Eye (tissue), 1 donor: ENCODE measurements at places on chromosomes 2 and 18.
A peak's percentile ranks its signal among the peaks of the same experiment; 100 is the strongest.

GRCh38 chr2:56475191-56475590 is 291.4 kb downstream of the CCDC85A start:
- DNase-seq, result peak; percentile 16

GRCh38 chr2:223997938-223998337 is 40.7 kb downstream of the MRPL44 start:
- DNase-seq, result no peak

DNA sequence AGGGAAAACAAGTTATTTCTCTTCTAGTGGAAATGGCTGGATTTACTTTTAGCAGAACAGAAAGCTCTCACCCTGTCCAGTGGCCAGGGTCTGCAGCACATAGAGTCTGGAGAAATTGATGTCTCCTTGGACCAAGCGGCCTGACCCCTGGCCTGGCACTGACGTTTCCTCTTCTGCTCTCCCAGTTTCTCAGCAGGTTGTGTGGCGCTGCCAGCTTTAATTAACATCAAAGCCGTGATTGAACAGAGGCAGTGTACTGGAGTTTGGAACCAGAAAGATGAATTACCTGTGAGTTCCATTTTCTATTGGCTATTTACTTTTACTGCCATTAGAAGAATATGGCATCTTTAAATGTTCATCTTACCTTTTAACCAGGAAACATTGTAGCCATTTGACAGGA is 20.9 kb downstream of the CD8A start:
- DNase-seq, result peak; percentile 81

GRCh38 chr2:208451061-208451460 is 44.5 kb downstream of the PTH2R start:
- no peak for DNase-seq

- no peak for DNase-seq
Measured at GRCh38 chr18:75314606-75315005, 104.0 kb downstream of the TSHZ1 start.

- no peak for DNase-seq
Measured at GRCh38 chr2:189651284-189651683, 10.0 kb upstream of the ASNSD1 start.

- no peak for DNase-seq
Measured at GRCh38 chr2:231786917-231787292, 660 bp downstream of the COPS7B start.

DNA sequence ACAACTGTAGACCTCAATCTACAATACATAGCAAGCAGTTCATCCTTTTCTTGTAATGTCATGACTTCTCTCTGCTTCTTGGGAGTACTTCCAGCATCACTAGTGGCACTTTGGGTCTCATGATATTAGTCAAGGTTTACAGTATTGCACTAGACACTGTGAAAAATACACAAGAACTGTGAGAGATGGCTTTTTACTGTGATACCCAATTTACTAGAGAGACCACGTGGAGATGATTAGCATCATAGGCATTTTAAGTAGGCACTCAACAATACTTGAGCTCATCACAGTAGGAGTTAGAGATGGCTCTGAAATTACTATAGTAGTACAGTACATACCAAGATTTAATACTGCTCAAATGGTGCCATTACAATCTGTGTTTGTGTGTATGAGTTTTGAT is 112.8 kb upstream of the EML6 start:
- DNase-seq, result no peak

- no peak for DNase-seq
Measured at GRCh38 chr2:226915846-226916360, 80.0 kb downstream of the RHBDD1 start.

- DNase-seq, result no peak
Measured at GRCh38 chr18:49206717-49207116, 253.7 kb downstream of the DYM start.

DNA sequence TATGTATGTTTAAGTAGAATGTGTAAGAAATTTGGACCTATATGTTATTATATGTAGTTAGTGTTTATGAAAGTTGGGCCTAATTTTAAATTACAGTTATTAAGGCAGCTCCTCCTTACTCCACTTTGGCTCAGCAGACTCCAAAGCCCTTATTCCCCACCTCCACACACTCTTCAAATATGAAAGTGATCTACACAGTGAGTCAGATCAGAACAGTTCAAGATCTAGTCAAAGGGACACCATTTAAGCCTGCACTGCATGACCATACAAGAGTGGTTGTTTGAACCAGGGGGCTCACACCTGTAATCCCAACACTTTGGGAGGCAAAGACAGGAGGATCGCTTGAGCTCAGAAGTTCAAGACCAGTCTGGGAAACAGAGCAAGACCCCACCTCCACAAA is 21.2 kb upstream of the PMAIP1 start:
- DNase-seq, result no peak

GRCh38 chr2:127015106-127015910 is 91.6 kb downstream of the BIN1 start:
- DNase-seq, result no peak

DNA sequence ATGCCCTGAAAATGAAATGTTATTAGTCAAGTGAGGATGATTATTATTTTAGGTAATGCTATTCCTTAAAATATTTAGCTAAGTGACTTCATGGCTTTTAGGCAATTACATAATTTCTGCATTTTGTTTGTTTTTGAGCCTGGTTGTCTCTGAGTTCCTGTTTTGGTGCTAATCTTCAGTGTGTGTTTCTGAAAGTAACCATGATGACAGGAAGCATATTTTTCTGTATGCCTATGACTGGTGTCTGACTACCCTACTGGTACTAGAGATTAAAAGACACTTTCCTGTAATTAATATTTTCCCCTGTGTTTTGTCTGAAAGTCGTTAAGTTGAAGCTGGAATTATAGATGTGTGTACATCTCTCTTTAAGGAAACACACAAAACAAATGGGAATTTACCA is 295.0 kb upstream of the SPRED2 start:
- no peak for DNase-seq

DNA sequence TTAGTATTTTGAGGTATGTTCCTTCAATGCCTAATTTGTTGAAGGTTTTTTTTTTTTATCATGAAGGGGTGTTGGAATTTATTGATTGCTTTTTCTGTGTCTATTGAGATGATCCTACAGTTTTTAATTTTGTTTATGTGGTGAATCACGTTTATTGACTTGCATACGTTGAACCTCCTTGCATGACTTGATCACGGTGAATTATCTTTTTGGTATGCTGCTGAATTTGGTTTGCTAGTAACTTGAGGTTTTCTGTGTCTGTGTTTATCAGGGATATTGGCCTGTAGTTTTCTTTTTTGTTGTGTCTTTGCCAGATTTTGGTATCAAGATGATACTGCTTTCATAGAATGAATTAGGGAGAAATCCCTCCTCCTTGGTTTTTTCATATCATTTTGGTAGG is 23.9 kb downstream of the CLIP4 start:
- no peak for DNase-seq

GRCh38 chr2:59276033-59276432 is 1034.9 kb upstream of the FANCL start:
- DNase-seq, result no peak

DNA sequence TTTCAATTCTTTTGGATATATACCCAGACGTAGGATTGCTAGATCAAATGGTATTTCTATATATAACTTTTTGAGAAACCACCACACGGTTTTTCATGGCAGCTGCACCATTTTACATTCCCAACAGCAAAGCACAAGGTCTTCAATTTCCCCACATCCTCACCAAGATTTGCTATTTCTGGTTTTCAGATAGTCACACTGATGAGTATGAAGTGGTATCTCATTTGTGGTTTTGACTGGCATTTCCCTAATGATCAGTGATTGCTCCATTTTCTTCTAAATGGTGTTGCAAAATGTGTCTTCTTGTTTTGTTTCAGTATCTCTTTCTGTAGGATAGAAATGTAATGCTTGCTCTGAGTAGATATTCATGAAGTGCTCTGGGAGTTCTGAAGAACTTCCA is 52.0 kb downstream of the ANKRD44 start:
- no peak for DNase-seq

DNA sequence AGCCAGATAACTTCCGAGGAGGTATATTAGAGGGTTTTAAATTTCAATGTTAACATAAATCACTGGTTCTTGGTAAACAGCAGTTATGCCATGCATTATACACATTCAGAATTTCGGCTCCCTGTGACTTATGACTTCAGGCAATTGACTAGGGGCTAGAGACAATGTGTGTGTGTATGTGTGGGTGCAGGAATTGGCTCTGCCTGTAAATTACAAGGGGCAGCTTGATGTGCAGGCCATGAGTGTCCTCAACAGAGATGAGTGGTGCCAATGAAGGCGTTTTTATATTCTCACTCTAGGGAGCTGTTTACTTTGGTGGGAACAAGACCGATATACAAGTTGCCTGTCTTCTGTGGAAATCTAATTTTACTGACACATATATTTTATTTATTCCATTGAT is 161.6 kb downstream of the CSRNP3 start:
- DNase-seq, result no peak

- no peak for DNase-seq
Measured at GRCh38 chr18:58694720-58695468, 23.6 kb downstream of the MALT1 start.

GRCh38 chr2:127153691-127154158 is 46.8 kb upstream of the BIN1 start:
- DNase-seq, result no peak

- no peak for DNase-seq
Measured at GRCh38 chr2:209368406-209368805, 55.4 kb upstream of the MAP2 start.

DNA sequence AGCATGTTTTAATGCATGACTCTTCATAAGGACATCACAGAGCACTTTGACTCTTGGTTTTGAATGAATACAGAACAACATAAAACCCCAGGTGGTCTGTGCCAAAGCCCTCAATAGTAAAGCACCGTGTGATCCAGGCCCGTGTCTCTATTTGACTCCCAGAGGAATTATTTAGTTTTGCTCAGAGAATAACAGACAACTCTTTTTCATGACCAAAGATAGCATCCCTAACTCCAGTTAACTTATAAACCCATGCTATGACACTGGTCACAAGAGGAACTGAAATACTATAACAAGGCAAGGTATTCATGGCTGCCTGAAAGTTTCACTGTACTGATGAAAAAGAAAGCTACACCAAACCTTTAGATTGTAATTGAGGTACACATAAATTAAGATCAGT is 128.4 kb downstream of the IKZF2 start:
- DNase-seq, result no peak

DNA sequence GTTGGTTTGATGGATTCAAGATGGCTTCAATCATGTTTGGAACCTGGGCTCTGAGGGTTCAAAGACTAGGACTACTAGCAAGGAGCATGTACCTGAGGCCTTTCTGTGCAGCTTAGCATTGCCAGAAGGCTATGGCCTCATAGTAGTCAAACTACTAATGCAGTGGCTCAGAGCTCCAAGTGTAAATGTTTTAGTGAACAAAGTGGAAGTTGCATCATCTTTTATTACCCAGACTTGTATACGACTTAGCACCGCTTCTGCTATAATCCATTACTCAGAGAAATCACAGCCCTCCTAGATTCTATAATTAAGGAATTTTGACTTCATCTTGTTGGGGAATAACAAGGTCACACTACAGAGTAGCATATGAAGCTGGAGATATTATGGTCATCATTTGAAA is 210.5 kb downstream of the ERBB4 start:
- DNase-seq, result no peak

DNA sequence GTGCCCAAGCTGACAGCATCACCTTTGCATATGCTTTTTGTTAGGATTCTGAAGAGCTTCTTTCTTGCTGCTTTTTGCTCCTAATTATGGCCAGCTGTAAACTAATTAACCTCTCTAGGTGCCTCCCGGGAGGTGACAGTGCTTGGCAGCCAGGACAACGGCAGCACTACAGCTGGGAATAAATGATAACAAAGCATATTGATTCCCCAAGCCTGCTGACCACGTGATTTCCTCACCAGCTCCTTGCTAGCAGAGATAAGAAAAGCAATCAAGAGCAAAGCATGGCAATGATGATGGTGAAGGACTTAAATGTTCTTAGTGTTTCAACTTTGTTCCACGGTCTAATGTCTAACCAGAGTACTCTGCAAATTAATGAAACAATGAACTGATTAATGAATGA is 1074.4 kb upstream of the GYPC start:
- peak; percentile 12 for DNase-seq

GRCh38 chr2:40642726-40643125 is 190.8 kb upstream of the SLC8A1 start:
- DNase-seq, result no peak

GRCh38 chr2:50042771-50043170 is 888.5 kb upstream of the FSHR start:
- DNase-seq, result no peak

DNA sequence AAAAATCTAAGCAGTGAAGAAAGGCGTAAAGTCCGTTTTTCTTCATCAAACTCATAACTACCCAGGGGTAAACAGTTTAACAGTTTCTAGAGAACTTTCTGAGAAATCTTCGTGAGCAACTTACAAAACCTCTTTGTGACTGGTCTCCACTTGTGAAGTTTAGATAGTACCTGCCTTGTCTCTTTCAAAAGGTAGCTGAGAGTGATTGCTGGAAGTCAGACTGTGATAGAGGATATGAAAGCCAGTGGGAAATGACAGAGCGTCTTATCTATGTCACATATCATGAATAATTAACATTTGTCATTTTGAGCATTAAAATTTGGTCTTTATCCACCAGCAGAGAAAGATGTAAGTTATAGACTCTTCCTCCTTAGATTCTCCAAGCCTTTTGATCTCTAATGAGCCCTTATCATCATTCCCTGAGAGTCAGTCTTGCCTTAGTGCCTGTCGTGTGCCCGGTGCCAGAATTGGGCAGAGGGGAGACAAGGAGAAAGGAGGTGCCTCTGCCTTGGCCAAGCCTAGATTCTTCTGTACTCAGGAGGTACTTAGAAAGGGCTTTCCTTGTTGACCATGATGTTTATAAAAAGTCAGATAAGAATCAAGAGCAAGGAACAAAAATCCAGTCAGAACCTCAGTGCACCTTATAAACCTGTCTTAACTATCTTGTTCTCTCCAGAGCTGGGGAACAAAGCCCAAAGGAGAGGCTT is 205.1 kb upstream of the EPAS1 start:
- no peak for DNase-seq
